ENCODE measurements at places on chromosomes 11 and 22.
A peak's percentile ranks its signal among the peaks of the same experiment; 100 is the strongest.

GRCh38 chr11:131940126-131940525, 569.7 kb downstream of the NTM start:
- no peak for DNase-seq

DNA sequence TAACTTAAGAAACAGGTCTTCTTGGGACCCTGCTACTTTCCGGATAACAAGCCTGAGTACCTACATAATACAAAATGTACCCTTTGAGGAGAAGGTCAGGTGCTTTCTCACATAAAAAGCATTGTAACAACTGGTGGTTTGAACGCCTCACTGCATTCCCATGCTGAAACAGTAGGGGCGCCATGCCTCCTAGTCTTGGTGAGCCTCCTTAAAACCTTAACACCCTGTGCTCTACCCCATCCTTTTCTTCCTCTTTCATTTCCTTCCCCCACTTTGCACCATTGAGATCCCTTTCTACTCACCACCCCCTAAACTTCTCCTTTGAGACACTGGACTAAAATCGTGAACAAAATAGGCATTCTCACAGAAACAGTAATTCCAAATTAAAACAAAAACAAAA, 729.3 kb downstream of the NTM start:
- no peak for DNase-seq

DNA sequence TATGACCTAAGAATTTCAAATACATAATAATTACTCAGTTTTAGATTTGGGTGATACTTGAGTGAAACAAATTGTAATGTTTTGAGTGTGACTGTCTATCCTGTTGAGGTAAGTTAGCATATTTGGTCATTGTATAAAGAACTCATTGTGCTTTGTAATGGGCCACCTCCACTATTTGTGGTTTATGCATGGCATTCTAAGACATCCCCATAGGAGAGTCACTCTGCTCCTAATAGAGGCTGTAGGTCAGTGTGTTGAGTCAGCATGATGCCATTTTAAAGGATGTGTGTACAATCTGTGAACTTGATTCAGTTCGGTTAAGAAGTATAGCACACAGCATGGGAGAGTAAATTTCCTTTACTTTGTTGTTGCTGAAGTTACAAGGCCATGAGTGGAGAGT, 1112.4 kb downstream of the JRKL start:
- DNase-seq = no peak

DNA sequence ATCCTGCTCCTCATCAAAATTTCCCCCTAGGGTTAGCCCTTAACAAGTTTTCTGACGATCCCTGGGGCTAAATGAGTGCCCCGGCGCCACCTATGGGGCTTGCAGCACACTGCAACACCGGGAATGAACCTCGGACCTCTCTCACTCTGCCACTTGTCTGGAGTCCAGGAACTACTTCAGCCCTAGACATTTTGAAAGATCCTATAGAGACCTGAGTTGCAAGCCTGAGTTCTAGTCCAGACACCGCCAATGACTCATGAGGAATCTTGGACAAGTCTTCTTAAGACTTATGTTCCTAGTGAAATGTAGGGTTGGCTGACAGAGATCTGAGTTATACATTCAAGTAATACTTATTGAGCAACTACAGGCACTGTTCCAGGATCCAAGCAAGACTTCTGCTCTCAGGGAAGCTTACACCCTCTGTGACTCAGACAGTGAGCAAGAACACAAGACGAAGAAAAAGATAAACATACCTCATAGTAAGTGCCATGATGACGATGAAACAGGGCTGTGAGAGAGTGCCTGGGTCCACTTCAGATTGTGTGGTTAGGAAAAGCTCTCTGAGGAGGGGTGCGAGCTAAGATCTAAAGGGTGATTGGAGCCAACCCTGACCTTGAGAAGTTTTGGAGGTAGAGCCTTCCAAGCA, 10.2 kb upstream of the STK33 start:
- DNase-seq = no peak

DNA sequence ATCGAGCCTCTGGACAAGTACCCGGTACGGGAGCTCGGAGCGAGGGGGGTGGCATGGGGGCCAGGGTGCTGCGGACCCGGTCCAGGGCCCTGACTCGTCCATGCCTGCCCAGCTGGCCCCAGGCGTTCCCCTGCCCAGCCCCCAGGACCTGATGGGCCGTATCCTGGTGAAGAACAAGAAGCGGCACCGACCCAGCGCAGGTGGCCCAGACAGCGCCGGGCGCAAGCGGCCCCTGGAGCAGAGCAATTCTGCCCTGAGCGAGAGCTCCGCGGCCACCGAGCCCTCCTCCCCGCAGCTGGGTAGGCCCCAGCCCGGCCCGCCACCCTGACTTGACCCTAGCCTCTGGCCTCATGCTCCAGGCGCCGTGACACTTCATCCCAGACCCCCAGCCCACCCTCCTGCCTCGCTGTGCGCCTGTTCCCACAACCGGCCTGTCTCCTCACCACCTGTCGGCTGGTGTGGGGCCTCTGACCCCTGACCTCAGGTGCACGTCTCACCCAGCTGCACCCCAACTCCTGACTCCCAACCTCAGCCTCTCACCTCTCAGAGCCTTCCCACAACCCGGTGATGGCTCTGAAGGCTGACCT, 7.7 kb downstream of the PLCB3 start:
- no peak for DNase-seq

DNA sequence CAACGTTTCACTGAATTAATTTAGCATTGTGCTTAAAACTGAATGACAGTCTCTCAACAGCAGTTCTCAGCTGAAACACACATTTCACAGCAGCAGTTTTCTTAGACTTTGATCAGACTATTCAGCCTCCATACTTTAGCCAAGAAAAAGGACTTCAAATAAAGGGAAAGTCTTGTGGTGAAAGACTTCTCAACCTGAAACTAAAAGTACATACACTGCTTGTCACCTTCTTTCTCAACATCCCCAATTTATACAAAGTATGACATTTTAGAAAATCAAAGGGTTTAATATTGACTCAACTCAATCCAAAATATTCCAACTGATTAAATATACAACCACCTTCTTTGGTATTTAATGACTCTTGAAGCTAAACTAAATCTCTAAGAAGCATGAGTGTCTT, 419.0 kb downstream of the LRRC4C start:
- DNase-seq = no peak

DNA sequence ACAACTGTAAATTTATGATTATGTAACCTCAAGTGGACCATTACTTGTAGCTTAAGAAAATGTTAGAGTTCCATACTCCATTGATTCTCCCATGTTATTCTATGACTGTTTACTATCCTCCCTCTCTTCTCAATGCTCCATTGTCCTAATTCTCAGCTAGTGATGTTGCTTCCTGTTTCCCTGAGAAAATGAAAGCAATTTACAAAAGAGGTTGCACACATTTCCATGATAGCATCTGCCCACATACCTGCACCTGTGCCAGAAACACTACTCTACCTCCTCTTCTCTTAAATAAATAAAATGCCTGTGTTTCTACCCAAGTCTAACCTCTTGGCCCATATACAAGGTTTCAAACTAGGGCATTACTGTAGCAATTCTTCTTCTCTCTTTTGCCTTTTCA, 1620.9 kb downstream of the FAM181B start:
- DNase-seq = no peak

- no peak for DNase-seq
Measured at GRCh38 chr22:16776080-16776479, 49.1 kb downstream of the XKR3 start.

GRCh38 chr11:62771144-62772021, at the start of gene TAF6L:
Gene TAF6L, plus strand, starts transcription at chr11:62771396. Its CDS starts 4,388 bp downstream, at chr11:62775784.
- peak; percentile 87 for DNase-seq

DNA sequence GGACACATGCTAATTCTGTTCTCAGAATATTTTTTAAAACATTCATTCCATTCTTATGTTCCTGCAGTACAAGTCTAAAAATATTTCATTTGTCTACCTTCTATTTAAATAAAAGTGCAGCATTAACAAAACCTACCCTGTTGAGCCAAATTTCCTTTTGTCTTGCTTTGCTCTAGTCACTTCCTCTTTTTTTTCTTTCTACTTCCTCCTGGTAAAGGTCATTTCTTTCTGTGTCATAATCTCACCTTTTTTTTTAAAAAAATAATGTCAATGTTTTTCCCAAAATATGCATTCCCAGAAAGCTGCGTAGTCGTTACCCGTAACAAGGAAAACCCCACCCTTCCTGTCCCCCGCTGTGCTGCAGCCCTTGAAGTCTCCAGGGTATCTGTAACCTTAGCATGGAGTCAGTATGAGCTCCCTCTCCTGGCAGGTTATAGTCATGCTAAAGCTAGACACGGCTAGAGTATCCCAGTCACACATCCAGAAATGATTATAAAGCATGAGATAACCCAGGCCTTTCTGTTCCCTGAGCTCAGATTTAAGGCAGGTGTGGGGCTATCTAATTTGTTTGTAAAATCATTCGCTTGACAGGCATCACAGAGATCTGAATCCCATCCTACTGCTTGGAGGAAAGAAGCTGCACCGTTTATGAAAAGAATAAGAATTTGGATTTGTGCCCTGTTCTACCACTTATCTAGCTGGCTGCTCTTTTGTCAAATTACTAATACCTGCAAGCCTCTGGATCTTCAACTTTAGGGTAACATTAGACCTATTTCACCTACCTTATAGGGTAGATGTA, 51.1 kb upstream of the EED start:
- DNase-seq = peak; percentile 17

DNA sequence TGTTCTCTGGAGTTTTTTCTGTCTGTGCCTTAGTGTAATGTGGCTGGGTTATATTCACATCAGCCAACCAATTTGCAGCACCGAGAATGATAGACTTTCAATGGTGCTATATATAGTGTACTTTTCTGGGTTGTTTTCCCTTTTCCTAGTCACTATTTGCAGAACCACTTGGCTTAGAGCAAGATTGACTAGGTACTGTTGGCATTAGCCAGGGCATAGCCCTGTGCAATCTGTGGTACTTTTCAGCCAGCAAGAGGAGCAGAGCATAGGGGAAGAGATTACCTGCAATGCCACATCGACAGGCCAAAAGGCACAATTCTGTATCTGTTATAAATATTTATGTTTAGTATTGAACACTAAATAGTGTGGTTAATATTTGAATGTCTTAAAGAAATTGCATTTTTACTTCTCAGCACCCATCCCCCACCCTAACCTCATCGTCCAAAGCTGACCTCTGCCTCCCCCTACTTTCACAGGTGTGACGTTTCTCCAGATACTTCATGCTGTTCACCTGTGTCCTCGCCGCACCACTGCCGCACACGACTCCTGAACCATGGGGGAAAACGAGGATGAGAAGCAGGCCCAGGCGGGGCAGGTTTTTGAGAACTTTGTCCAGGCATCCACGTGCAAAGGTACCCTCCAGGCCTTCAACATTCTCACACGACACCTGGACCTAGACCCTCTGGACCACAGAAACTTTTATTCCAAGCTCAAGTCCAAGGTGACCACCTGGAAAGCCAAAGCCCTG, 51.4 kb downstream of the MICAL2 start:
- DNase-seq = no peak

- no peak for DNase-seq
Measured at GRCh38 chr22:19880786-19881569, 26.3 kb upstream of the GNB1L start.

DNA sequence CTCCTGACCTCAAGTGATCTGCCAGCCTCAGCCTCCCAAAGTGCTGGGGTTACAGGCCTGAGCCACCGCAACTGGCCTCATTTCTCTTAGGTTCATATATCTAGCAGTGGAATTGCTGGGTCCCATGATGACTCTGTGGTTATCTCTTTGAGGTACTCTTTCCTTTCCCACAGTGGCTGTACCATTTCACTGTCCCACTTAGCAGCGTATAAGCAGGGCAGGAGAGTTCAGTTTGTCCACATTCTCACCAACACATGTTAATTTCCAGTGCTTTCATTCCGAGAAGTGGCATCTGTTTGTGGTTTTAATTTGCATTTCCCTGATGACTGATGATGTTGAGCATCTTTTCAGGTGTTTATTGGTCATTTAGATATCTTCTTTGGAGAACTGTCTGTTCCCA, 16.4 kb downstream of the PRR5 start:
- no peak for DNase-seq

Data from stimulated activated CD4-positive, alpha-beta T cell treated with anti-CD3 and anti-CD28 coated beads, Interleukin-1b, Interleukin-23, amount 100 ng/mL, for 1 hour (primary cell).